ENCODE measurements at places on chromosomes 4 and X.

DNA sequence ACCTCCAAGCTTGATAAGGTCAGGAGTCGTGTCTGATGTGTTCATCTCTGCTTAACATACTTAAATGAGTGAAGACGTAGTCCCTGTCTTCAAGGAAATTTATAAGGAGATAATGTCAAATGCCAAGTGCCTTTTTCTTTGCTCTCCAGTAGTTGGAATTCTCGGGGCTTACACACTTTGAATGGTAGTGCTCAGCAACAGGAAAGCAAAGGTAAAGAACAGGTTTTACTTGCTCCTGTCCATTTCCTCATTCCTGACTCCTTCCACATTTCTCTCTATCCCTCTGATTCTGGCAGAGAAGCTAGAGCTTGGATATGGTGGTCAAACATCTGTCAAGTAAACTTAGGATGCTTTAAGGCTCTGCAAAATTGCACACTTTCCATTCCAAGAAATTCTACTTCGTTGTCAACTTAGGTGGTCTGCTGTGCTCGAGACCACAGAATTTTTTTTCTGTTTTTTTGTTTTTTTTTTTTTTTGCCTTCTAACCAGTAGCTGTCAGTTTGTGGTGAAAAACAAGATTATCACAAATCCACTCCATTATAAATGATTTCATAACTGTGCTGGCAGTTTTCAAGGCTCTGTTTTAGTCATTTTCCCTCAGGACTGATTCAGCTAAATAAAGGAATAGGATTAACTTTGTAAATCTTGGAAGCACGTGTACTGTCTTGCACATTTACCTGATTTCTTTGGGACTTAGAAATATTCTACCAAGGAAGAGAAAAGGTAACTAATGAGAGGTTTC lies 180.8 kb upstream of the ANXA3 start:
- DNase-seq = no peak

- DNase-seq = no peak
Measured at GRCh38 chrX:47645530-47645929, 4.8 kb downstream of the ELK1 start.

GRCh38 chr4:159010100-159010499 lies 92.8 kb upstream of the RAPGEF2 start:
- no peak for DNase-seq

GRCh38 chr4:165927815-165928214 lies 54.8 kb downstream of the TLL1 start:
- DNase-seq = no peak

DNA sequence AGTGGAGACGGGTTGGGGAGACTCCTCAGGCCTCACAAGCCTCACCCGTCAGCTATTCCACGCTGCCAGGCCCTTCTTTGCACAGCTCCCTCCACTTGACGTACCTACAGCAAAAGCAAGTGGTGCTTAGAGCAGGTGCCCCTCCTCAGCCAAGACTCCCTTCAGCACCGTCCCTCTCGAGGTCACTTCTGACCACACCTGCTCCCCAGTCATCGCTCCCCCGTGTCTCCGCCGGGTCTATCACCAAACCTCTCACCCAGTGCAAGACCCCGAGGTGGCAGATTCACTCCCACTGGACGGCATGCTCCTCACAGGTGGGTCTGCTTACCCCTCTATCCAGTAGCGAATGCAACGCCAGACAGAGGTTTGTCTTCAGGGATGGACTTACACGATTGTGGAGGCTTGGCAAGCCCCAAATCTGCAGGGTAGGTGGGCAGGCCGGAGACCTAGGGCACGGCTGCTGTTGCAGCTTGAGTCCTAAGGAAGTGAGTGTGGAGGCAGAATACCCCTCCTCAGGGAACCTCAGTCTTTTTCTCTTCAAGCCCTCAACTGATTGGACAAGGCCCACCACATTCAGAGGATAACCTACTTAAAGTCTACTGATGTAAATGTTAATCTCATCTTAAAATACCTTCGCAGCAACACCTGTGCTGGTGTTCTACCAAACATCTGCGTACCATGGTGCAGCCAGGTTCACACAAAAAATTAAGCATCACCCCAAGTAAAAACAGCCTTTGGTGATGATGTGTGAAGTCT lies 14.5 kb upstream of the HELT start:
- DNase-seq = no peak

DNA sequence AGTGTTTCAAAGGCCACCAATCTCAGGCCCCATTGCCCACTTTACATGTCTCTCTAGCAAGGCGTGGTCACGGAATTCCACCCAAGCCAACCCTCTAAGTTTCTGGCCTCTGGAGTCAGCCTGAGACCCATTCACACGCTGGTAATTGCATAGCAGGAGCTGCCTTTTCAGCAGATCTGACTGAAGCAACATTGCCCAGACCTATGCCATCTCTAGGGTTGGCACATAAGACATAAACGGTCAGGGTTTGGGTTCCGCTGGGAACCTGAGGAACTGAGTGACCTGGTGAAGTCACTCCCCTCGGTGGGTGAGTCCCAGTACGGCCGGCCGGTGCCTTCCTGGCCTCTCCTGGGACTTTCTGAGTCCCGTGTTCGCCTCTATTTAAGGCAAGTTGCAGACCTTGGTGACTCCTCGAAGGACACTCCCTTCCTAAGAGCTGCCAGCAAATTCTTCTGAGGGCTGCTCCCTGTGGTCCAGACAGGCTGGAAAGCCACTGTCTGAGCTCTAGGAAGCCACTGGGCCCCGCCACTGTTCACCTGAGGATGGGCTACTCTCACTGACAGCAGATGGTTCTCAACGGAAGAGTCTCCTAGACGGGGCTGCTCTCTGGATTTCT lies 15.9 kb downstream of the CTAG1A start:
- DNase-seq = no peak

- no peak for DNase-seq
Measured at GRCh38 chrX:30626402-30626801, 26.8 kb upstream of the GK start.

DNA sequence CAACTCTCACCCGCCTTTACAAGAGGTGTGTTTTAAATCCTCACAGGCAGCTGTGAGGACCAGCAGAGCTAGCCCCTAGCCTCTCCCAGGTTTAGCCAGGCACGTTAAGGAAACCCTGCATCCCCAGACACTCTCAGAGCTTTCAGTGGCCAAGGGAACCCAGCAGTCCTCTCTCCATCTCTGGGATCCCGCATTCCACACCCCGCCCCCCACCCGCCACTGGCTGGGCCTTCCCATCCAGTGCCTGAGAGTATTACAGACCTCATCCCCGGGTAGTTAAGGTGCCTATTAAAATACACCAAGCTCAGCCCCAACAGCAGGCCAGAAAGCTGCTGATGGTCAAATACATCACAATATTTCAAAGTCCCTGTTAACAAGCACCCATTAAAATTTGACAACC lies 256.2 kb downstream of the BCOR start:
- no peak for DNase-seq

- DNase-seq = no peak
Measured at GRCh38 chr4:41640906-41641305, 102.9 kb downstream of the LIMCH1 start.

- no peak for DNase-seq
Measured at GRCh38 chrX:13165266-13166189, 121.1 kb upstream of the FAM9C start.

DNA sequence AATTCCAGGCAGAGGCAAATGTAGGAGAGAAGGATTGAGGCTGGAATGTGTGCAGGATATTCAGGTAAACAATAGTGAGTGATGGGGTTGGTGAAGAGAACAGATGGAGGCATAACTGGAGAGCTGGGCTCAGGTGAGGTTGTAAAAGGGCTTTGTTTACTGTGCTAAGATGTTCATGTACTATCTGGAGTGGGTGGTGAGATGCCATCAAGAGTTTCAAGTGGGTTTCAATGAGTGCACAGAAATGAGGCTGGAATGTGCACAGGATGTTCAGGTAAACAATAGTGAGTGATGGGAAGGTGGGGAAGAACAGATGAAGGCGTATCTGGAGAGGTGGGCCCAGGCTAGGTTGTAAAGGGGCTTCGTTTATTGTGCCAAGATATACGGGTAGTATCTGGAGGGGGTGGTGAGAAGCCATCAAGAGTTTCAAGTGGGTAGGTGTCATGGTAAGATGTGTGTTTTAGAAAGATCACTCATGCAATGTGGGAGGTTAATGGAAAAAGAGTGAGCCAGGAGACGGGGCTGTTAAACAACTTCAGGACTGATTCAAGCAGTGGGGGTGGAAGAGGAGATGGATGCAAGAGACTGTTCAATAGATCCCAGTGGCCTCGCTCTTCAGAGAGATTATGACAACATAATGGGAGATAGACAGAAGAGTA lies 25.4 kb upstream of the NMU start:
- DNase-seq = peak; percentile 8

- no peak for DNase-seq
Measured at GRCh38 chrX:69196666-69197065, 31.4 kb upstream of the PJA1 start.

DNA sequence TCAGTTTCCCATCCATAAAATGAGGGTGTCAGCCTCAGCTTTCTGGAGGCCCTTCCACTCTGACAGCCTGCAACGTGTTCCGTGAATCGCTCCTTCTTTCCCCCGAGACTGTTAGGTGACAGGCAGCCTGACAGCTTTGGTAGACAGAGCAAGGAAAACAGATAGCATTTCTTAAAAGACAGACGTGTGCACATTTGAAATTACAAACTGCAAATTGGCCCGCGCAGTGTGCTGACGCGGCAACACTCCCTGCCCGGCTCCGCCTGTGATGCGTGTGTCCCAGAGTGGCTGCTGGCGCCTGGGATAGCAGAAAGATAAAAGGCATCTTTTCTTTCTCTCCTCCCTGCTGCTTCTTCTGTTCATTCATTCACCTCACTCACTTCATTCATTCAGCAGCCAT lies 245.3 kb downstream of the AFAP1 start:
- DNase-seq = no peak

- no peak for DNase-seq
Measured at GRCh38 chr4:7778510-7779431, 160.9 kb downstream of the AFAP1 start.

DNA sequence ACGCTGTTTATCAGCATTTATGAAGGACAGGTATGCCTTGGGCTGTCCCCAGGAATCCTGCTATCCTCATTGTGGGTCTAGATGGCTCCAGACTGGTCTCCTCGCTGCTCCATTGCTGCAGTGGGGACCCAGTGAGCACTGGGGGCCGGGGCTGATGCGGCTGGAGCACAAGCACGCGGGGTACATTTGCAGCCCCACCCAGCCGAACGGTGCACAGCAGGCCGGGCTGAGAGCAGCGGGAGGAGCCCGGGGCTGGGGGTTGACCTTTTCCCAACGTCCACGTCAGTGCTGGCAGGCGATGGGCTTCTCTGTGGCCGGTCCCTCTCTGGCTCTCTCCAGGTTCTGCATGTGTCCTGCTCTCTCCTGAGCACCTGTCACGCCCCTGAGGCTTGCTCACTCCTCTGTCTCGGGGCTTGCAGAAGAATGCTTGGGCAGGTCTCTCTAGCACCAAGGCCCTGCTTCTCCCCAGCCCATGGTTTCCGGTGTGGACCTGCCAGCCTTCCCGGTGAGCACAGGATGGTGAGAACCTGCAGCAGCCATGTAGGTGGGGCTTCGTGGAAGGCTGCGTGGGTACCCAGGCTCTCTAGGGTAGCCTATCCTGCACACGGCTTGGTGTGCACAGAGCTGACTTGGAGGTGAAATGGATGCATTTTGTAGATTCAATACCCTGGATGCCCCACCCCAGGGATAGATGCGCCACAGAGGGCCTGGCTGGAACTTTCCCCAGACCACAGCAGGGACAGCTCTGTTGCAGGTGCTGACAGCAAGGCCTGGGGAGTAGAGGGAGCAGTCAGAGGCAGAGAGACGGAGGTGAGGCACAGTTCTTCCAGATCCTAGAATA lies 89.1 kb upstream of the ADRA2C start:
- no peak for DNase-seq

- no peak for DNase-seq
Measured at GRCh38 chrX:38871129-38872029, 70.1 kb downstream of the MID1IP1 start.

DNA sequence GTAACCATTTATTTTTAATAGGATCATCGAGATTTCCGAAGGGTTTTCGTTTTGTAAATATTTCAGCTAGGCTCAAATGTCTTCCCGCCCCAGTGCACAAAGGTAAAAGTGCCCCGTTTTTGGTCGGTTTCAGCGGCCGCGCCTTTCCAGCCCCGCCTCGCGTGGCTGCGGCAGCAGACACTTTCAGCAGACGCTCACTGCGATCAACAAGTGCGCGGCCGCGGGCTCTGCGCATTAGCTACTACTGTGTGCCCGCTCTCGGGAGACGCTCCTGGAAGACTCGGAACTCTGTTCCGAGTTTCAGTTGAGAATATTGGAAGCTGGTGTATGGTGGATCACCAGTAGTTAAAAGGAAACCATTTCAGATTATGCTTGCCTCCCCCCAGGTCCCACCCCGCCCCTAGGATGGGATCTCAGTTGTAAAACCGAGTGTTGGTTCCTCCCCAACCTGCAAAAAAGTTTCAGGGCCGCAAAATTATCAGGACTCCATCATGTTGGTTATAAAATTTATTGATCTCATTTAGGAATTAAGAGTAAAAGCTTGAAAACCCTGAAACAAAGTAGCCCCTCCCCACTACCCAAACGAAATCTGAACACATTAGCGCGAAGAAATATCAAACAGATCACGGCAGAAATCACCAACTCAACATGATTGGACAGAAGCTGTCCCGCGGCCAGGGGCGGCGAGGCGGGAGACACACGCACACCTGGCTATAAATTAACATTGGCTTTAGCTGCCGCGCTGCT lies 2.2 kb downstream of the SOX3 start:
- DNase-seq = no peak

DNA sequence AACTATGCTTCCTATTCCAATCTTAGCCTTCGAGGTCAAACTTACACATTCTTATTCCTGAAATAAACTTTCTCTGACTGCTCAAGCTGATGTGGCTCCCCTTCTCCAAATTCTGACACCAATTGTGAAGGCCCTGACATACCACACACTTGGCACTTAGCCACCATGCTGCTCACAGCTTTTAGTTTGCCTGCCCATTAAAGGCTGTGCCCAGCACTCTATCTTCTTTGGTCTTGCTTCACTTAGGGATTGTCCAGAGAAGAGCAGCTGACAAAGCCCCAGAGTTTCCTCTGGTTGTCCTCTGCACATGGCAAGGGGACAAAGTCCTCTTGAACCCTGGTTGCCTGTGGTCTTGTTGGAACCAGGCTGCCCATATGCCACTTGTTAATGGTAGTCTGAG lies 126.1 kb downstream of the ARHGEF9 start:
- no peak for DNase-seq

GRCh38 chr4:140901736-140902336 lies 145.7 kb upstream of the TBC1D9 start:
- DNase-seq = no peak

DNA sequence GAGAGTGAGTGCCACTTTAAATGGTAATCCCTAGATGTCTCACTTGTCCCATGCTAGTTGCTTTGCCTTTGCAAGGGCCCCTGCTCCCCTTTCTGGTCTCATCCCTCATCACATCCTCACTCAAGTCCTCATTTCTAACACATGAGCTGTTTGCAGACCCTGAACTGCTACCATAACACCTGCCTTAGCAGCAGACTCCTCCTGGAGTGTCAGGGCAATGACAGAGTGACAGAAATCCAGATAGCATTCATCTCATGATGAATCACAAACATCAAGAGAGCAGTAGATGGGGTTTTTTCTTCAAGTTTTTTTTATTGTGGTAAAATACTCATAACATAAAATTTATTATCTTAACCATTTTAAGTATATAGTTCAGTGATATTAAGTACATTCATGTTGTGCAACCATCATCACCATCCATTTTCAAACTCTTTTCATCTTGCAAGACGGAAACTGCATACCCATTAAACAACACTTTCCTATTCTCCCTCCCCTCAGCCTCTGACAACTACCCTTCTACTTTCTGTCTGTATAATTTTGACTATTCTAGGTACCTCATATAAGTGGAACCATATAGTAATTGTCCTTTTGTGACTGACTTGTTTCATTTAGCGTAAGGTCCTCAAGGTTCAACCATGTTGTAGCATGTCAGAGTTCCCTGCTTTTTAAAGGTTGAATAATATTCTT lies 133.2 kb upstream of the RPS6KA3 start:
- DNase-seq = no peak

GRCh38 chr4:24980064-24980690 lies 50.6 kb downstream of the LGI2 start:
- DNase-seq = peak; percentile 53
